Fibroblast of lung (primary cell): ENCODE measurements at places on chromosomes 12 and 14. TPM values are rescaled to one million over a fixed set of nuclear protein-coding genes. Genes with fewer than 3 reads are reported as not detected.

TMEM121 gene
- 5.1 and 8.0 TPM in 2 replicates for total RNA-seq

CCDC85C gene
- total RNA-seq = 2.6 and 9.6 TPM in 2 replicates

KRT3 gene
- total RNA-seq = not detected in 2 replicates

SNRPF gene
- 11.3 and 14.2 TPM in 2 replicates for total RNA-seq

CLEC2B gene
- total RNA-seq = 15.7 and 26.2 TPM in 2 replicates

ZC2HC1C gene
- 1.5 and 1.8 TPM in 2 replicates for total RNA-seq

TMEM63C gene
- total RNA-seq = 0.66 TPM in 1 of 2 replicates, not detected in the other

IL26 gene
- 0.26 TPM in 1 of 2 replicates, not detected in the other for total RNA-seq

IGF1 gene
- 0.83 and 1.3 TPM in 2 replicates for total RNA-seq

HOXC6 gene
- total RNA-seq = 0.17 and 0.51 TPM in 2 replicates

SLC7A8 gene
- total RNA-seq = 5.1 and 10.2 TPM in 2 replicates
